ENCODE measurements at places on chromosomes 11 and 22.

DNA sequence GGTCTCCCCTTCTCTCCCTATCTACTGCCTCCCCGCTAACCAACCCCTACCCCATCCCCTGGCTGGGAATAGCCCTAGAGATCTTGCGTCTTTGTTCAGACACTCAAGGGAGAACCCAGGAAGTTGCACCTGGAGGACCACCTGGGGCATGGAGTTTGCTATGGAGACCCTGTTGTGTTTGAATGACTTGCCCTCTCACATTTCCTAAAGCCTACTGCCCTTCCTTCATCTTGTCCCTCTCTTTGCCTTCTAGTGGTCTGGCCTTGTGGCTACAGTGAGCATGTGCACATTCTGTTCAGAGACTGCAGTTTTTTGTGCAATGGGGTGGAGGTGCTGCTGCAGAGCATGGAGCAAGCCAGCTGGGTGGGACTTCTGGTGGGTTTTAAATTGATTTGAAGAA, 42.5 kb downstream of the ZNRF3 start:
- DNase-seq: no peak

DNA sequence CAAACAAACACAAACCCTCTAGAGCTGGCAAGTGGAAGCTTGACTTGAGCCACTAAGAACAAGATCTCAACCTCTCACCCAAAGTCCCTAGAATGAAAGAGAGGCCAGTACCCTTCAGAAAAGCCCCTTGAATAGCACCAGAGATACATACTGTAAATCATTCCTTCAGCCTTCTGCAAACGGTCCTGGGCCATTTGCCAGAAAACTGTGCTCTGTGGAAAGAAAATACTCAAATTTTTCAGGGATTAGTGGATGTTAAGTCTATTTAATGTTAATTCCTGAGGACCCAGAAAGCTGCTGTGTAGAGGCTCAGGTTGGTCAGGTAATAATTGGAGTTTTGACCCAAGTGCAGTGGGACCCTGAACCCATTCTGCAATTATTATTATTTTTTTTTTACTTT, 16.9 kb downstream of the SERPINH1 start:
- DNase-seq: no peak

GRCh38 chr11:77299528-77299993, 1.9 kb downstream of the GDPD4 start:
- no peak for DNase-seq

- DNase-seq: no peak
These were observed 993 bp upstream of the SFI1 start for GRCh38 chr22:31495343-31495742.

DNA sequence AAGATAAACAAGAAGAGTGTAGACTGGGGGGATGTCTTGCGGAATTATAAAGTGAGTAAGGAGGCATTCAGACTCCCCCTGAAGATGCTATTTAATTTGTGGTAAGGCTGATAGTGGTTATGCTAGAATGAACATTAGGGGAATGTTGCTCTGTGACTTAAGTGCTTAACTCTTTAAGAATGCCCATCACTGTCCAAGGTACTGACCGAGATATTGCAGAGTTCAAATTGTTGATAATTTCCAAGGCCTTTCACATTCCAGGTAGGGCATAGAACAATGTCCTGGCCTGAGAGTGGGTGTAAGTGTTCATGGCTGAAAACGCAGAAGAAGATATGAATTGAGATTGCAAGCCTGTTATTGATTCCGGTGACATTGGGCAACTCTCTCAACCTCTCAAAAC, 90.3 kb upstream of the SEZ6L start:
- DNase-seq: no peak

DNA sequence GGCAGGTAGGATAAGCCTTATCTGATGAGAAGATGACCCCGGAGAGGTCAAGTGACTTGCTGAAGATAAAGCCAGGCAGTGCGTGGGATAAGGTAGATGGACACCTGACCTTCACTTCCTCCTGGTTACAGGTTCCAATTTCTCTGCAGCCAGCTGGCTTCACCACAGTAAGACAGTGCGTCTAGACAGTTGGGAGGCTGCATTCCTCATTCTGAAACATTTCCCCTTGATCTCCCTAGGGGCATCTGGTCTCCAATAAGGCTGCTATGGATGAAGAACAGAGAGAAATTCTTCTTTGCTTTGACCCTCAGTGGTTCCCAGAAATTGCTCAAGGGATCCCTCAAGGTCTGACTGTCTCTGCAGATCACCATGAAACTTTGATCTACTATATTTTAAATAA, 211.3 kb downstream of the MYO18B start:
- DNase-seq: no peak

- DNase-seq: no peak
These were observed 624.7 kb downstream of the BUD13 start for GRCh38 chr11:116148056-116148455.

GRCh38 chr11:76524461-76524860, 79.6 kb downstream of the EMSY start:
- no peak for DNase-seq

- peak; percentile 41 for DNase-seq
These were observed 39.6 kb downstream of the NUMA1 start for GRCh38 chr11:72040491-72041363.

- DNase-seq: no peak
These were observed 72.9 kb downstream of the DSCAML1 start for GRCh38 chr11:117724104-117724503.

- DNase-seq: no peak
These were observed 15.1 kb upstream of the SMIM38 start for GRCh38 chr11:69140635-69141034.

- DNase-seq: no peak
These were observed 48.8 kb downstream of the DEPDC5 start for GRCh38 chr22:31802575-31802974.

DNA sequence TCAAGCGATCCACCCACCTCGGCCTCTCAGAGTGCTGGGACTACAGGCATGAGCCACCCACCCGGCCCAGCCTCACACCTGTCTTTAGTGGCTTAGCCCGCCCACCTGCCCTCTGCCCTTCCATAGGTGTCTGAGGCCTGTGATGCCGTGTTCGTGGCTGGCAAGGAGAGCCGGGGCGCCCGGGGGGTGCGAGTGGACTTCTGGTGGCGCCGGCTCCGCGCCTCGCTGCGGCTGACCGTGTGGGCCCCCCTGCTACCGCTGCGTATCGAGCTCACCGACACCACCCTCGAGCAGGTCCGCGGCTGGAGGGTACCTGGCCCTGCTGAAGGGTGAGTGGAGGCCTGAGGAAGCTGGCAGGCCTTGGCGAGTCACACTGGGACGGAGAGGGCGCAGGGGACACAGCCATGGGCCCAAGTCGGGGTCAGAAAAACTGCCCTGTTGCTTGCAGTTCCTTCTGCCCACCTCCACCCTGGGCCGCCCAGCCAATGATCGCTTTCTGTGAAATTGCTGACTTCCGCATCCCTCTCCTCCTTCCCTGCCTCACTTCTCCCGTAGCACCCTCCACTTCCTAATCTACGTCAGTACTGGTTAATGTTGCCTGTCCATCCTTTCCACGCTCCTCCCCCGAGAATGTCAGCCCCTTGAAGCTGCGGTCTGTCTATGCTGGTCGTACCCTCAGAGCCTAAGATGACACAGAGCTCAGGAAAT, 9.3 kb downstream of the TMEM132A start:
- no peak for DNase-seq

DNA sequence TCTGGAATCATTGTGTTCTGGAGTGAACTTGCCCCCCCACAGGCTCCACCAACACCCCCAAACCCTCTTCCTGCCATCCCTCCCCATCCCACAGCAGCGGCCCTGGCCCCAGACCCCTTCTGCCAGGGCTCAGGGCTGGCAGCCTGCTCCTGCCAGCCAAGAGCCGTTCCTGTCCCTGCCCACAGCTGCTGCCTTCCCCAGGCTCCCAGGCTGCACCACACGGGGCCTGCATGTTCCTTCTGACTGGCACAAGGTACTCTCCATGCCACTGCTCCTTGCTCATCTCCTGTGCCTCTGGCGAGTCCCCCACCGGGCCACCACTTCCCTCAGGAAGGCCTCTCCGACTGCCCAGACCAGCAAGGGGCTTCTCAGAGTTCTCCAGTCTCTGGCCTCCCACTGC, 4.9 kb downstream of the GP1BB start:
- DNase-seq: no peak

DNA sequence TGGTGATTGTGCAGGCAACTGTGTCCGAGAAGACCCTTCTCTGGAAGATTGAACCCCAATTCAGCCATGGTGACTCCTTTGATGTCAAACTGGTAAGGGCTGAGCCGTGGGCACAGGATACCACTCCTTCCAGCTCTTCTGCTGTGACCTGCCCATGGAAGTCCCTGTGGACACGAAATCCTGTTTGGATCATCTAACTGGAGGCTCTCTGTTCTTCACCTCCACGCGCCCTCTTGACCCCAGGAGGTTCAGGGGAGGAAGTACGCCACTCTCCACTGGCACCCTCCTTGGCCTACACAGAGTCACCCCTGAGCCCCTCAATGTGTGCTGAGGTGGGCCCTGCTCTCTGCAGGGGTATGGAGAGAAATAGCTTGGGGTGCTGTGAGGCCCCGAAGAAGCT, 810 bp downstream of the ISX start:
- DNase-seq: no peak

- DNase-seq: peak; percentile 28
These were observed 585 bp upstream of the NADSYN1 start for GRCh38 chr11:71452199-71453036.

DNA sequence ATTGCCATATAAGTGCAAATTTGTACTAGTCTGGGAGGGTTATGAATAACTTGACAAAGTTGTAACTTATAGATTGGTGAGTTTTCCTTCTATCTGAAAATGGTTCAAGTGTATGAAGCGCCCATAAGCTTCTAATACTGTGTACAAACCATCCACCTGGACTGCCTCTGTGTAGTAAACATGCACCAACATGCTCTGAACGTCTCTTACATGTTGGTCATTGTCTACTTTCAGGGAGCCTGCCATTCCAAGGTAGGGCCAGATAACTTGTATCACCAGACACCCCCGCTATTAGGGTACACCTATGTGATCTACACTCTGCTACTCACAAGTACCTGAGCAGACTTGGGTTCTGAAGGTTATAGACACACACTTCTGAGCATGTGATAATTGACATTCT, 735.5 kb upstream of the API5 start:
- DNase-seq: no peak

DNA sequence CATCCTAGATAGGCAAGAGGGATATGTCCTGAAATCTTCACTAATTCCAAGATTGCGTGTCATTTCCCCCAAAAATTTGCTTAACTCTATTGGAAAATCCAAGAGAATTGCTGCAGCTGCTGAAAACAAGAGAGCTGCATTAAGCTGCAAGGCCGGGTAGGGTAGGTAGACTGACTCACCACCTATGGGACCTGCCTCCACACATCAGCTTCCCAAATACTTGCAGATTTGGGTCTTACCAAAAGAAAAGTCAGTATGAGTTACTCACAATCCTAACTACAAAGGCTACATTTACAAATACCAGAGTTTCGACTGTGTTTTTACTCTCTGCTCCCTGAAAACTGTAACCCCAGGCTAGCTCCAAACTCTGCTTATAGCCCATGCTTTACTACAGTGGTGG, 142.5 kb upstream of the TEAD1 start:
- DNase-seq: no peak

- no peak for DNase-seq
These were observed 25.5 kb downstream of the NNMT start for GRCh38 chr11:114321621-114322257.
